K562 (cell line): ENCODE measurements at places on chromosomes 11 and 22.

DNA sequence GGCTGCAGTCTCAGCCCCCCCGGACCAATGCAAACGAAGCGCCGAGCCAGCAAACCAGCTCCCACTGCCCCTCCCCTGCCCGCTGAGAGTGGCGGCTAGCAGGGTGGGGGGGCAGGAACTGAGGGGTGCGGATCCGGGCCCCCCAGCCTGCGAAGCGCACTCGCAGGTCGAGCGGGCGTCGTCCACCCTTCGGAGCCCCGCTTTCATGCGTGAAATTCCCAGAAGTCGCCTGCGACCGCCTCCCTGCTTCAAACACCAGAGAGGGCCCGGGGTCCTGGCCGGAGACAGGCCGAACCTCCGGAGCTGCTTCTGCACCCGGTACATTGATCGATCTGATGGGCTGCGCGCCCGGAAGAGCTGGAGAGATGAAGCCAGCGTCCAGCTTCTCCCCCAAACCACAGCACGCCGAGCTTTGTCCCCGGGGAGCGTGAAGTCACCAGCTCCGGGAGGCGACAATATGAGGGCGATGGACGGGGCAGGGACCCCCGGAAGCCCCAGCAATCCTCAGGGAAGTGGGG is 646 bp upstream of the PATZ1 start:
- peaks cover 2% of the 10 kb centered on the region; the same call in 2 of the 3 replicates for H3K4me1 ChIP-seq
- DNase-seq = peak; percentile 53
- peak overlapping the region; percentile 56 for H3K4me3 ChIP-seq
- H3K36me3 ChIP-seq = peaks cover 19% of the 10 kb centered on the region; the same call in 2 of the 3 replicates
- peak overlapping the region; percentile 49; the same call in 1 of the 3 replicates for H3K27ac ChIP-seq

DNA sequence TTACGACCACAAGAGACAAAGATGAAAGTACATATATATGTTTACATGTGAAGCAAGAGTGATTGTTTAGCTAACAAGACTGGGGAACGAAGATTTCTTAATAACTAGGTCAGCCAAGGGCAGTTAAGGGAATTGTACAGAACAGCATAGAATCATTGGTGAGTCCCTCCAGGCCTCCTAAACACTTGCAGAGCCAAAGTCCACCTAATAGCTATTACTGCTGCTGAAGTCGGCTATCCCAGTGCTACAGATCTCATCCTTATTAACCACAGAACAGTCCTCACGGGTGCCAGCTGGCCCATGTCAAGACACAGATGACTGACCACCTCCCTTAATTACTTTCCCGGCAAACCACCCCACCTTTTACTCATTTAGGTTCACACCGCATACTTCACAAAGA is 68.5 kb upstream of the OPCML start:
- H3K4me3 ChIP-seq = no peak overlapping the region
- no peak overlapping the region for H3K27ac ChIP-seq
- no peaks in the 10 kb centered on the region for H3K4me1 ChIP-seq
- H3K27me3 ChIP-seq = no peaks in the 10 kb centered on the region
- H3K36me3 ChIP-seq = no peaks in the 10 kb centered on the region

- no peak overlapping the region for H3K4me3 ChIP-seq
- H3K4me1 ChIP-seq = no peaks in the 10 kb centered on the region
- H3K27me3 ChIP-seq = peaks cover 15% of the 10 kb centered on the region; the same call in 1 of the 2 replicates
- no peaks in the 10 kb centered on the region for H3K36me3 ChIP-seq
- H3K27ac ChIP-seq = no peak overlapping the region
- DNase-seq = no peak
Observed at GRCh38 chr11:126686938-126687337, 313.6 kb downstream of the KIRREL3 start.

DNA sequence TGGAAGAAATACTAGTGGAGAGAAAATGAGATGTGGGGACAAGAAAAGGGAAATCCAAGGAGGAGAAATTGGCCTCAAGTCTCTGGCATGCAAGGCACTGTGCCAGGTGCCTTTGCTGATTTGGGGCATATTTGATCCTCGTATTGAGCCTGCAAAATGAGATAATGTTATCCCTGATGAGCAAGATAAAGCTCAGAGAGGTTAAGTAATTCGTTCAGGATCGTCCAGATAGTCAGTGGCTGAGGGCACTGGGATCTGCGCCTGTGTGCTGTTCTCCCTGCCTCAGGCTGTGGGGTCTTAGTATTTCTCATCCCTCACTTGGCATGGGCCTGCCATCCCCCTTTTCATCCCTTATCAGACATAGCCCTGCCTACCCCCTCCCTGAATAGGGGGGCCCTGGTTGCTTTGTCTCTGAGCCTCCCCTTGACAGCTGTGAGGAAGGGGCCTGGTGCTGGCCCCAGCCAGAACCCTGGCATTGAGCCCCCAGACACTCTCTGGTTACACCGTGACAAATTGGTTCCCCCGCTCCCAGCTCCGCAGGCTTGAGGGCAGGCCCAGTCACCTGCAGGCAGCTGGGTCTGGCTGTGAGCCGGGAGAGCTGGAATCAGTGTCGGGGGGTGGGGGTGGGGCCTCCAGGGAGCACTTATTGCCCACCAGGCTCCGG is 85.7 kb downstream of the NECTIN1 start:
- no peak overlapping the region for H3K4me3 ChIP-seq
- H3K36me3 ChIP-seq = no peaks in the 10 kb centered on the region
- H3K4me1 ChIP-seq = no peaks in the 10 kb centered on the region

DNA sequence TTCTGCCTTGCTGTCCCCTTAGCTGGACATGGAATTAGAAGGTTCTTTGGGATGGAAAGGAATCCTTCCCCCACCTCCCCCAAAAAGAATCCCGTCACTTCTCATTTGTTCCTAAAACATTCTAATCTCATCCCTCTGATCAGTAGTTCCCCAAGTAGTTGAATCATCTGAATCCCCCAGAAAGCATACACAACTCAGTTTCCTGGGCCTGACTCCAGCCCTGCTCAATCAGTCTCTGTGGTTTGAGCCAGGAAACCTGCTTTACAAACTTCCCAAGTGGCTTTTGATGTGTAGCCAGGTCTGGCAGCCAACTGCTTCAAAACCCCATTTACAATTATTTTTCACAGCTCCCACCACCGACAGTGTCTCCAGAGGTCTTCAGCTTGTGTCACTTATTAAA is 20.2 kb downstream of the C22orf31 start:
- peaks cover 20% of the 10 kb centered on the region; the same call in 2 of the 3 replicates for H3K36me3 ChIP-seq
- H3K4me3 ChIP-seq = no peak overlapping the region
- H3K27me3 ChIP-seq = no peaks in the 10 kb centered on the region
- no peak overlapping the region for H3K27ac ChIP-seq
- no peaks in the 10 kb centered on the region; the same call in 2 of the 3 replicates for H3K4me1 ChIP-seq
- DNase-seq = no peak

DNA sequence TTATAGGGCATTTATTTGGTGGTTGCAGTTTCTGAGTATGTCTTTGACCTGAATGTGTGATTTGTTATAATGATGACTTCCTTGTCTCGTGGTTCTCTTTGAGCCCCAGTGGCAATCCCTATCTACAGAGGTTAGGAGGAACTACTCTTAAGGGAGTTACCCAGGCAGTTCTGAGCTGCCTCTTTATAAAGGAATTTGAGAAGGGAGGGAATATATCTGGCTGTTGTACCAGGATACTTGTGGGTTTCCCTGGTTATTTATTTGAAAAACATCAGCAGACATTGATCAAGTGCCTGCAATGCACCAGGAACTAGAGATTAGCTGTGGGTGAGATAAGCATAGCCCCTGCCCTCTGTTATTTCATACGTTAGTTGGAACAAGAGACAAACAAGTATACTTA is 243.5 kb upstream of the ARHGAP20 start:
- H3K4me1 ChIP-seq = no peaks in the 10 kb centered on the region
- no peaks in the 10 kb centered on the region for H3K27me3 ChIP-seq
- H3K36me3 ChIP-seq = no peaks in the 10 kb centered on the region
- DNase-seq = no peak
